ENCODE measurements at places on chromosomes 7 and 10.

- DNase-seq, result no peak
Observed at GRCh38 chr7:154504918-154505317, 452.7 kb downstream of the DPP6 start.

- DNase-seq, result peak; percentile 19
Observed at GRCh38 chr10:27558612-27559020, 54.5 kb downstream of the RAB18 start.

DNA sequence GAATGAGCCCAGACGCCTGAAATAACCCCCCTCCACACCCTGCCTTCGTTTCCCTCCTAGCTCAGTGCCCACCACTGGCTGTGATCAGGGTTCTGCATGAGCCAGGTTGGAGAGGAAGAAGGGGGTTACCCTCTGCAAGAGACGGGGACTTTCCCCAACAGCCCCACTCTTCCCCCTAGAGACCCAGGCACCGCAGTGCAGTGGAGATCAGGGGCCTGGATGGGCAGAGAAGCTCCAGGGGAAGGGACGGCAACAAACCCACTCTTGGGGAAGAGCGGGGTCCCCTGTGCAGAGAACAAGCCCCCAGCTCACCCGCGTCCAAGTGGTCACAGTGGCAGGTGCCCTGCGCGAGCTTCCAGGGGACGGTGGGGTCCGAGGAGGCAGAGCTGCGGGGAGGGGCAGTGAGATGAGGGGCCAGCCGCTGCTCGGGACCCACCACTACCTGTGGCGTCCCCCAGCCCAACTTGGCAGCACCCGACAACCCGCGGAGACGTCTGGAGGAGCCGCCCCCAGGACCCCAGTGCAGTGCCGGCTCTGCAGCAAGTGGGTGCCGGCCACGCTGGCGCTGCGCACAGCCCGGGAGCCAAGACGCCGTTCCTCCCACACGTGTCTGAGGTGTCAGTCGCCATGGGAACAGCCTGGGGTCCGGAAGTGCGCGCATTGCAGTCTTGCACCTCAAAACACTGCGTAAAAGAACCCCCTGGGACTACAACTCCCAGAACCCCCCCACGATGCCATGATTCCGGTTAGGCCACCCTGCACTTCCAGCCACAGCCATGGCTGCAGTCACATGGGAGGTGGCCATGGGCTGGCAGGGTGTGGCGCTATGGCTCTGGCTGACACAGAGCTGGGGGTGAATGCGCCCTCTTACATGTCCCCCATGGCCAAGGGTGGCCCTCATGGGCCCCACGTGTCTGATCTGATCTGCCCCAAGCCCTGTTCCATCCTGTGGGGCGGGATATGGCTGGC lies 45.8 kb upstream of the WIPI2 start:
- DNase-seq, result peak; percentile 52

DNA sequence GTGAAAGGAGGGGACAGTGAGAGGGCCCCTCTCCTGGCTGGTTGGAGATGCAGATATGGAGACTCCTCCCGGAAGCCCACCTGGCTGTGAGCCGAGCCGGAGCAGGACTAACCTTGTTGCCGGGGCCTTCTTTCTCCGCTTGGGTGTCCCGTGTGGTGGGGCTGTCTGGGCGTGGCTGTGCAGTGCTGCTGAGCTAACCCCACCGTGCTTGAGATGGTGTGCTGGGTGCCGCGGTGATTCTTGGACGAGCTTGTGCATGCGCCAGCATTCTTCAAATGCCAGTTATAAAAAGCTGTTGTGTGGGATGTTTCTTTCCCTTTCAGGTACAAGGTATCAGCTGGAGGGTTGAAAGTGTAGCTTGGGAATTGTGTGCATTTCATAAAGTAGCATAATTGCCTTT lies 48.8 kb downstream of the DAGLB start:
- DNase-seq, result no peak

GRCh38 chr7:45421806-45422205 lies 152.4 kb upstream of the ADCY1 start:
- DNase-seq, result no peak

- no peak for DNase-seq
Observed at GRCh38 chr7:132655131-132655727, 79.0 kb upstream of the PLXNA4 start.

DNA sequence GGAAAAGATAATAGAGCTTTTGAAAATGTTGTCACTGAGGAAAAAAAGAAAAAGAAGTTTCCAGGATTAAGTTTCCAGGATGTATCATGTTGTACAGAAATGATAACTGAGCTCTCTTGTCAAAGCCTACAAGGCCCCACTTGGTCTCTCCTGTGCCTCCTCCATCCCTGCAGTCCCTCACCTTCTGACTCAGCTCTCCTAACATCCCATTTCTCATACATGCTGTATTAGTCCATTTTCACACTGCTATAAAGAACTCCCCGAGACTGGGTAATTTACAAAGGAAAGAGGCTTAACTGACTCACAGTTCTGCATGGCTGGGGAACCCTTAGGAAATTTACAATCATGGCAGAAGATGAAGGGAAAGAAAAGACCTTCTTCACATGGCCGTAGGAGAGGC lies 3.8 kb upstream of the DGKI start:
- DNase-seq, result no peak

DNA sequence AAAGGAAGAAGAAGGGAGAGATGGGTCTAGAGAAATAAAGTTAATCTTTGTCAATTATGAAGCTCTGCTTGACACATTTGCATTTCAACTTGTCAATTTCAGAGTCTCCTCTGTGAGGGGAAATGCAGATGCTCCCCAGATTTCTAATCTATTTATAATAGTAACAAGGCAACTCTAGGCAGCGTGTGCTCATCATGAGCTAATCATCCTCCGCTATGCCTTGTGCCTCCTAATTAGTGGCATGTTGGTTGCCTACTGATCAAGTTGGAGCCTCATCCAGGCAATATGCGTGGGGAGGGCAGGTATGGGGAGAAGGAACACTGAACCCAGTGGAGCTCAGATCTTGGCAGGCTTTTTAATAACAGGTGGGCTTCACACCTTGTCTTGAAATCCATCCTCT lies 628.6 kb downstream of the SORCS3 start:
- no peak for DNase-seq

DNA sequence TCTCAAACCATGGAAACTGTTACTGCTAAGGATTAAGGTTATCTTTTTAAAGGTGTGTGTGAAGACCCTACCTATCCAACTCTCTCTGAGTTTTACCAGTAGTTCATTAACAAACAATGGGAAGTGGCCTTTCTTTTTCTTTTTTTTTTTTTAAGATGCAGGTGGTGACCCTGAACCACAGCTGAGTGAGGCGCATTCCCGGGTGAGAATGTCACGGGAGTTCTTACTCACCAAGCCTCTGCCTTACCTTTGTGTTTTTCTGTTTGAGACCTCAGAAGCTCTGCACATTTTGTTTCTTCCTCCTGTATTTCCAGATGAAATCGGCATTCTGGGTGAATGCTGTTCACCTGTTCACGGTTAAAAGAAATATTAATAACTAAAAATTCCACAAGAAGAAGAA lies 2.5 kb downstream of the VIPR2 start:
- DNase-seq, result no peak

DNA sequence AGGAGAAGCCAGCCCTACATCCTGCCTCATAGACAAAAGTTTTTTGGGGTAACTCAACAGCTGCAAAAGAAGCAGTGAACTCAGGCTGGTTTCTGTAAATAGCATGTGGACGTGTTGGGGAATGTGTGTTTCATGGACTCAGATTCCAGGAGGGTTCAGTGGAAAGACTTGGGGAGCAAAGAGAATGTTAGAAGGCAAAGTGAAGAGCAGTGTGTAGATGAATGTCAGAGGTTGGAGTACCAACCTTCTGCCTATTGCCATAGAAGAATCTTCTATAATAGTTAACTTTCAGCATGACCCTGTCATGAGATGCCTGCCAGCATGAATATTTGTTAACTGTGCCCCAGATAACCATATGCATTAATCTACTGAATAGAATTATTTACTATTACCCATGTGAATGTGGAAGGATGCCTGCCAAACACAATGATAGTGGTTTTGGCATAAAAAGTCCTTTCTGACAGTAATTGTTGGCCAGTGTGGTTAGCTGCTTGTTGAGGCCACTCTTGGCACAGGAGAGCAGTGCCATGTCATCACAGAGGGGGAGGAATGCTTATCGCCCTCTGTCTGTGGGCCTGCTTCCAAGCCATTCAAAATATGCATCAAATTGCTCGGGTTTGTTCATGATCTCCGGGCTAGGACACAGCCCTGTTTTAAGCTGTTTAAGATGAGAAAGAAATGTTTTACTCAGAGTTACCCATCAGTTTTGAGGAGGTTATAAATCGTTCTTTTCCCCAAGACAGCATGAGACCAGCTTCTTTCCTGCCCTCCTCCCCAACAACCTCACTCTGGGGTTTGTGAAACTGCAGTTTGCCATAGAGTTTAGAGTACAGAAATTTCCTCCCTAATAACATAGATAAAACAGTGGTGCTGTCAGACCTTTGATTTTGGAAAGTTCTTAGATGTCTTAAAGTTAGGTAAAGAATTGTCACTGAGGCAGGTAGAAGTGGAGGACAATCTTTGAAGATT lies 165.3 kb downstream of the WNT2 start:
- DNase-seq, result no peak

GRCh38 chr10:14665304-14665703 lies 109.4 kb downstream of the FAM107B start:
- DNase-seq, result no peak

- no peak for DNase-seq
Observed at GRCh38 chr7:37944737-37945054, 24.3 kb downstream of the EPDR1 start.

- DNase-seq, result no peak
Observed at GRCh38 chr7:150412518-150413488, 33.7 kb downstream of the ZNF775 start.

GRCh38 chr7:50677638-50677996 lies 105.1 kb downstream of the GRB10 start:
- no peak for DNase-seq

- no peak for DNase-seq
Observed at GRCh38 chr10:102948176-102948575, 30.1 kb downstream of the CNNM2 start.

- no peak for DNase-seq
Observed at GRCh38 chr10:71393841-71394475, 2.8 kb upstream of the CDH23 start.

DNA sequence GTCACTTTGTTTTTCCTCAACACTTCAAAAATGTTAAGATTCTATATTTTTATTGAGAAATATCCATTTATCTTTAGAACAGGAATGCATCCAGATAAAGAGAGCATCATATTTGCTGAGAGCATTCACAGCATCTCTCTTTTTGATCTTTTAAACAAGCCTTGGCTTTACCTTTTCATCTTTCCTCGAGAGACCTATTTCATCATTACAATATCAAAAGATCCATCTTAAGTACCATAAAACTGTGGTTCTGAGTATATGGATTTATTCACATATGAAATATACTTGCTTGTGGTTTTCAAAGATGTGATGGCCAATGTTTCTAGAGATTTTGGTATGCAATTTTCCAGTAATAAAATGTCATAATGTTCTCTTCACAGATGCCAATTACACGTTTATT lies 1140.9 kb downstream of the GATA3 start:
- no peak for DNase-seq

GRCh38 chr7:102306916-102307677 lies 20.4 kb downstream of the SH2B2 start:
- no peak for DNase-seq

- DNase-seq, result no peak
Observed at GRCh38 chr7:69244701-69245100, 353.6 kb upstream of the AUTS2 start.

DNA sequence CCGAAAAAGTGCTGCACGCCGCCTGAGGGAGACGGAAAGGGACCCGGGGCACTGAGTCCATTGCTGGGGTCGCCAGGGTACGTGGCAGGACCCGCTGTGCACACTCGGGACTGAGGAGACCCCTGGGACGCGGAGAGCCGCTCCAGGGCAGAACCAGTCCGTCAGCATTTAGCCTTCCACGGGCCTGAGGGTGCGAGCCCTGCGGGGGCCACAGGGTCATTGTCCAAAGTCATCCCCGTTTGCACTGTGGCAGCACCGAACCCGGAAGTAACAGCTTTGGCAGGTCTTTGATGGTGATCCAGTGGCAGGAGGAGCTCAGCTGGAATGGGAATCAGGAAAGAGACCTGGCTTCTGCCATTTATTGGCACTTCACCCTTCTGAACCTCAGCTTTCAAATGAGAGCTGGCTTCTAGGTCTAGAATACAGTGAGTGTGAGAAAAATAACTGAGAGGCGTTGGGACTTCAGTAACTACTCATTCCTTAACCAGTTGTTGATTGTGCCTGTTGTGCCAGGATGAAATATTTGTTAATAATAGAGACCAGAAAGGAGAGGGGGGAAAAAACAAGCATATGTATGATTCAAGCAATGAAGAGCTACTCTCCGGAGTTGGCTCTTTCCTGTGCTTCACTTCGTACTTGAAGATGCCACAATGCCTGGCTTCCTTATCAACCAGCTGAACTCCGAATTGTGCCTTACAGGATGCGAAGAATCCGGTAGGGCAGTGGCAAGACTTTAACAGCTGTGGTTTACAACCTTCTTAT lies 811 bp upstream of the ARHGAP12 start:
- peak; percentile 6 for DNase-seq

DNA sequence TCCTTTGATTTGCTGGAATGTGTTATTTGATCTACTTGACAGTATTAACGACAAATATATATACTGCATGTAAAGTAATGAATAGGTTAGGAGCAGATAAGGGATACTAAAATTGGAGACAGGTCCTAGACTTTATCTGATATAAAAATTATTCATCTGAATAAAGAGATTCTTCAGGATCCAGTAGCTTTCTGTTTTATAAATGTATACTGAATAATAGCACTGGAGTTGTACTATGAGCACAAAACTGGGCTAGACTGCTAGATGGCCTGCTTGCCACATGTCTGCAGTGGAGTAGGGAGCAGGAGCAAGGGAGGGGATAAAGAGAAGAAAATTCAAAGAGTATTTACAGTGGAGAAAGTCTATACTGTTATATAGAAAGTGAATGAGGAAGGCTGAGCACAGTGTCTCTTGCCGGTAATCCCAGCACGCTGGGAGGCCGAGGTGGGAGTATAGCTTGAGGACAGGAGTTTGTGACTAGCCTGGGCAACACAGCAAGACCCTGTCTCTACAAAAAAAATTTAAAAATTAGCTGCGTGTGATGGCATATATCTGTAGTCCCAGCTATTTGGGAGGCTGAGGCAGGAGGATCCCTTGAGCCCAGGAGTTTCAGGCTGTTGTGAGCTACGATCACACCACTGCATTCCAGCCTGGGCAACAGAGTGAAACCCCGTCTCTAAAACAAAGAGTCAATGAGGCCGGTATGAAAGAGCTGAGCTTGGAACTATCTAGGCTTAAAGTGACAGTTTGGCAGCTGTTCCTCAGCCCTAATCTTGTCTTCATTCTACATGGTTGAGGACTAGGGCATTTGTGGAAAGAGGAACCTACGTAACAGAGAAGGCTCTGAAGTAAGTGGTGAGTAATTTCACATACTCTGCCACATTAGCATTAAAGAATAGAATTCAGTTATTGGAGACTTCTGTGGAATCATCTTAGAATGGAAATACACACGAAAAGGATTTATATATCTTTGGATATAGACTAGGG lies 41.8 kb downstream of the CD36 start:
- no peak for DNase-seq

Measured in activated CD4-positive, alpha-beta T cell treated with anti-CD3 and anti-CD28 coated beads, Interleukin-2, amount 50 U/mL, for 24 hours (primary cell).